Gastroesophageal sphincter (tissue), 4 donors: ENCODE measurements at places on chromosomes 2 and 18.

GRCh38 chr18:29188760-29189159 lies 1011.8 kb upstream of the CDH2 start:
- no peak for ATAC-seq

DNA sequence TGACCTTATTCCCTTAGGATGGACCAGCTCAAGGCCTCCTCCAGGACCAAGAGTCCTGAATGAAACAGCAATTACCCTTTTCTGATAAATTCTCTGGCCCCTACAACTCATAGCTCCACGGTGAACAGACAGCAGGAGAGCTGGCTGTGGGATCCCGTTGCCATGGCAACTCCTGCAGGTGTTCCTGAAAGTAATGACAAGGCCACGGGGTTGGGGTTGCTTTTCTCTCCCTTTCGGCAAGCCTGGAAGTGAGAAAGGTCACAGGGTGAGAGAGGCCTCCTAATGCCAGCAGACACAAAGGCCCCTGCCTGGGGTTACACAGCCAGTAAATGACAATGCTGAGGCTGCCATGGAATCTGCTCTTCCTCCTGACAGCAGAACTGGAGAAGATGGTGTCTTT lies 403.0 kb downstream of the NBAS start:
- ATAC-seq = no peak

DNA sequence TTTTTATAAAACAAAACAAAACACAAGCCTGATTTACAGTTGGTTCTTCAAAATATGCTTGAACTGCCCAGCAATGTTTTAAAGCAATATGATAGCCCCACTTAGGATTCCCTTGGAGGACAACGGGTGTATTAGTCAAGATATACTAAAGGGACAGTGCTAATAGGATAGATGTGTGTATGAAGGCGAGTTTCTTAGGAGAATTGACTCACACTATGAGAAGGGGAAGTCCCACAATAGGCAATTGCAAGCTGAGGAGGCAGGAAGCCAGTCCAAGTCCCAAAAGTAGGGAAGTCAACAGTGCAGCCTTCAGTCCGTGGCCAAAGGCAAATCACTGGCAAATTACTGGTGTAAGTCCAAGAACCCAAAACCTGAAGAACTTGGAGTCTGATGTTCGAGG lies 167.9 kb downstream of the CBLN2 start:
- no peak for ATAC-seq

DNA sequence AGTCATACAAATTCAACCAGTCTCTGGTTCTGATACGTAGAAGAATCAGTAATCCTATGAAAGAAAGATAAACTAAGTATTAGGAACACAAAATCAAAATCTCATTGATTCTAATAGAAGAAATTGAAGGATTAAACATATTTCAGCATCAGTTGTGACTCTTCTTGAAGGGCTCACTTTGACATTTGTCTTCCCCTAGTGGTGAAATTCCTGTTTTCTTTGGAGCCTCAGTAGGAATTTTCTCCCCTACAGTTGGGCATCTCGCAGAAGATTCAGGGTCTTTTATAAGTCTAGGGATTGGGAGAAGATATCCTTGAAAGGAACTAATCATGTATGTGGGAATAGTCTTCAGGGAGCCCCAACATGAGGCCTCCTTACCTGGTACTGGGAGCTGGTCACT lies 2.8 kb upstream of the CRYGB start:
- ATAC-seq = no peak

- no peak for ATAC-seq
These were observed 230.7 kb downstream of the AFF3 start for GRCh38 chr2:99911736-99912135.
